Tibial nerve (tissue), 4 donors: ENCODE measurements at places on chromosomes 4 and X.

DNA sequence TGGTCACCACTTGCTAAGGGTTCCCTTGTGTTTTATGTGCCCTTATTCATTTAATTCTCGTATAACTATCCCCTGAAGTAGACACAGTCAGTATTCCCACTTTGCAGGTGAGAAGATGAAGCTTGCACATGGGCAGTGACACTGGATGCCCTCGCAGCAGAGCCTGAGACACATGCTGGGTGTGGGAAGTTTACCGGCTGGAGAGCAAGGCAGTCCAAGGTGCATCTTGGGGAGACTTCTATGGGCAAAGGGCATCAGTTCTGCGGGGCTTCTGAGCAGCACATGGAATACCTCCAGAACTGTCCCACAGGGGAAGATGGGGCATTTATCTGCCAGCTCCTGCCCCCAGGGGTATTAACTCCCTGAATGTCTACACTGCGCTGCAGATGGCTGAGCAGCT, 92.2 kb downstream of the SLC2A9 start:
- no peak overlapping the region for H3K4me3 ChIP-seq
- H3K27ac ChIP-seq, result no peak overlapping the region
- H3K27me3 ChIP-seq, result no peaks in the 10 kb centered on the region
- H3K4me1 ChIP-seq, result no peaks in the 10 kb centered on the region
- no peak for DNase-seq

DNA sequence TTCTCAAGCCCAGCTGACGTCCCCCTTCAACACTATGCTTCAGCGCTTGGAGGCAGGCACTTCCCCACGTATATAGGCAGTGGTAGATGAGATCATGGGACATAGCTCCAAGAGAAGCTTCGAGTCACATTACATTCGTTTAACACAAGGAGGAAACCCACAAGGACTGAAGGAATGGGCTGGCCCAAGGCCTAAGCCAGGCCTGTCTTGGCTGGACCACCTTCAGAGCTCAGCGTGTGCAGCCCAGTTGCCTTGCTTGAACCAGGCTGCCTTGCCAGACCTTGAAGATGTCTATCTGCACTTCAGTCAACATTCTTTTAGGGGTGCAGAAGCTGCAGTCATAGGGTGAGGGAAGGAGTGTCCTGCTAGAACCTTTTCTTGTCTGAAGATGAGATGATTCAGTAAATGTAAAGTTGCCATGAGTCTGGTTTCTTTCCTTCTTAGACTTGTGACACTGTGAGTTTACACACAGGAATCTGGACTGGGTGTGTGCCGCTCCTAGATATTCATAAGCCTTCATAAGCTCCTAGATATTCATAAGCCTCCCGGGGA, 144.1 kb upstream of the RBPJ start:
- no peaks in the 10 kb centered on the region for H3K36me3 ChIP-seq
- no peaks in the 10 kb centered on the region for H3K4me1 ChIP-seq
- DNase-seq, result no peak
- H3K27ac ChIP-seq, result no peak overlapping the region

- no peaks in the 10 kb centered on the region for H3K27me3 ChIP-seq
- DNase-seq, result no peak
- no peaks in the 10 kb centered on the region for H3K4me1 ChIP-seq
- peaks cover 29% of the 10 kb centered on the region for H3K36me3 ChIP-seq
- H3K4me3 ChIP-seq, result no peak overlapping the region
- H3K27ac ChIP-seq, result no peak overlapping the region
Measured at GRCh38 chr4:128323401-128323800, 35.8 kb upstream of the PGRMC2 start.

DNA sequence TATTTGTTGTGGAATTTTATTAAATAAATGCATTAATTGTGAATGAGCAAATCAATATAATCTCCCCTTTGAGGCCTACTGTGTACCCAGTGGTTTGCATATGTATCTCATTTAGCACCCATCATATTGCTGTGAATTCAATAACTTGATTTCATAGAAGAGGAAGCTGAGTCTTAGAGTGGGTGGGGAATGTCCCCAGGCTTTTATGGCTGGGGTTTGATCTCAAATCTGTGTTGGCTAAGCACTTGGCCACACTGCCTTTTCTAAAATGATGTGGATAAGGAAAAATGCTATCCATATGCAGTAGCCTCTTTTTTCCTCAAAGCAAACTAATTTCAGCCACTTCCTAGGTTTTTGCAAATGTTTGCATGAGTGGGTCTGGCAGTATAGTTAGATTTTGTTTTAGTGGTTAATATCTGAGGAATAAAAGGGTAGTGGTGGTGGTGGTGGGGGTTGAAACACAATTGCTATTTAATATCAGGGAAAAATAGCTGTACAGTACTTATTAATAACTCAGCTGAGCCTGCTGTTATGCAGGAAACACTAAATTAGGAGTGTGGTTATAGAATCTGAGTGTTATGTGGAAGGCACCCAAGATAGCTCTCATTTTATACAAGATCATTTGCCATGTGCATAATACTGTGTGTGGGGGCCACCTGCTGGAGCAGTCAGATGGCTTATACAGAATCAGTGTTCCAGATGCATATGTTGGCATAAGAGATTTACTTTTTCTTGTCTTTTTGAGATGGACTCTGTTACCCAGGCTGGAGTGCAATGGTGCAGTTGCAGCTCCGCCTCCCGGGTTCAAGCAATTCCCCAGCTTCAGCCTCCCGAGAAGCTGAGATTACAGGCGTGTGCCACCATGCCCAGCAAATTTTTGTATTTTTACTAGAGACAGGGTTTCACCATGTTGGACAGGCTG, 108.0 kb downstream of the TMEM131L start:
- no peaks in the 10 kb centered on the region for H3K27me3 ChIP-seq
- no peaks in the 10 kb centered on the region for H3K4me1 ChIP-seq
- no peak overlapping the region for H3K4me3 ChIP-seq
- peak; percentile 31 for DNase-seq

GRCh38 chr4:37139987-37140386, 104.6 kb upstream of the NWD2 start:
- H3K27me3 ChIP-seq, result no peaks in the 10 kb centered on the region
- DNase-seq, result no peak
- no peaks in the 10 kb centered on the region for H3K4me1 ChIP-seq
- H3K27ac ChIP-seq, result no peak overlapping the region
- no peak overlapping the region for H3K4me3 ChIP-seq
- no peaks in the 10 kb centered on the region for H3K36me3 ChIP-seq

GRCh38 chr4:92566269-92566668, 262.5 kb downstream of the GRID2 start:
- H3K27ac ChIP-seq, result no peak overlapping the region
- no peaks in the 10 kb centered on the region for H3K4me1 ChIP-seq
- no peaks in the 10 kb centered on the region for H3K27me3 ChIP-seq
- H3K4me3 ChIP-seq, result no peak overlapping the region
- H3K36me3 ChIP-seq, result no peaks in the 10 kb centered on the region

DNA sequence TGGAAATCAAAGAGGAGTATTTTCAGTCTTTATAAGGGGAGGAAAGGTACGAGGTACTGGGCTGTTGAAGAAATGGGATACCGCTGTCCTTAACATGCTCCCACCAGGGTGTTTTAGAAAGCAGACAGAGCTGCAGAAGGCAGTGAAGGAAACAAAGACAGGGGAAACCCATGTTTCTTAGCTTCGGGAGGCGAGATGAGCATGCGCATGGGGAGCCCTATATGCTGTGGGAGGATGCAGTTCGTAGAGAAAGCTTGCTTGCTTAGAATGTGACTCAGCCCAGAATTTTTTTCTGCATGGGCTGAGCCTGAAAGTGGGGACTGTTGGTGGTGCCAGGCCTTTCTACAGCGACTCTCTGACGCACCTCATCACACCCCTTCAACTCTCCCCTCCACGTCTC, 28.8 kb upstream of the SCOC start:
- H3K27ac ChIP-seq, result no peak overlapping the region
- no peak overlapping the region for H3K4me3 ChIP-seq
- no peaks in the 10 kb centered on the region for H3K4me1 ChIP-seq
- H3K36me3 ChIP-seq, result no peaks in the 10 kb centered on the region
- DNase-seq, result no peak
- no peaks in the 10 kb centered on the region for H3K27me3 ChIP-seq

DNA sequence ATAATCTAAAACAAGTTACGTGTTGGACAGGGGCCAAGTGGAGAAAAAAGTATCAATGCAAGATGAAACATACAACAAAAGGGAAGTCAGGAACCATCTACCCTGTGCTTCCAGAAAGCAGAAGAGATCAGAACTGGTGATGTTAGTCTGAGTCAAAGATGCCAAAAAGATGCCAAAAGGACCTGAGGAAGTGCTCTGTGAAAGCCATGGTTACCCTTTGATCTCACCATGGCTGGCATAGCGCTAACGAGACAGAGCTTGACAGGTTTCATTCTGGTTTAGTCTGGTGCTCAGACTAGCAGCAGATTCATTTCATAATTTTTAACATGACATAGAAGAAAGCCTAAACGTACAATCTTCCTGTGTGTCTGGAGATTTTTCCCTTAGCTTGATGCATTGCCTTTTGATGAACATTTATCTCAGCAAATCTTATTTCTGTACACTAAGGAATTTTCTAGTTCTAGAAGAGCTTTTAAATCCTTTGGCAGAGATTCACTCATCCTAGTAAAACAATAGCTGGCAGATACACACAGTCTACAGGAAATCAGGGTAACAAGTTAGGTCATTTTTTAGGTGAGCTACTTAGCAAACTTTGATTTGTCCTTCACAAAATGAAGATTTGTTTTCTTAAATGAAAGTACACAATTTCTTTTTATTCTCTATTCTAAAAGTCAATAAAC, 87.7 kb downstream of the COL25A1 start:
- no peak overlapping the region for H3K4me3 ChIP-seq
- DNase-seq, result no peak
- no peaks in the 10 kb centered on the region for H3K36me3 ChIP-seq

GRCh38 chrX:136322064-136322463, 21.3 kb downstream of the ADGRG4 start:
- no peak overlapping the region for H3K4me3 ChIP-seq
- no peaks in the 10 kb centered on the region for H3K4me1 ChIP-seq
- H3K27me3 ChIP-seq, result no peaks in the 10 kb centered on the region
- H3K36me3 ChIP-seq, result no peaks in the 10 kb centered on the region
- no peak for DNase-seq

DNA sequence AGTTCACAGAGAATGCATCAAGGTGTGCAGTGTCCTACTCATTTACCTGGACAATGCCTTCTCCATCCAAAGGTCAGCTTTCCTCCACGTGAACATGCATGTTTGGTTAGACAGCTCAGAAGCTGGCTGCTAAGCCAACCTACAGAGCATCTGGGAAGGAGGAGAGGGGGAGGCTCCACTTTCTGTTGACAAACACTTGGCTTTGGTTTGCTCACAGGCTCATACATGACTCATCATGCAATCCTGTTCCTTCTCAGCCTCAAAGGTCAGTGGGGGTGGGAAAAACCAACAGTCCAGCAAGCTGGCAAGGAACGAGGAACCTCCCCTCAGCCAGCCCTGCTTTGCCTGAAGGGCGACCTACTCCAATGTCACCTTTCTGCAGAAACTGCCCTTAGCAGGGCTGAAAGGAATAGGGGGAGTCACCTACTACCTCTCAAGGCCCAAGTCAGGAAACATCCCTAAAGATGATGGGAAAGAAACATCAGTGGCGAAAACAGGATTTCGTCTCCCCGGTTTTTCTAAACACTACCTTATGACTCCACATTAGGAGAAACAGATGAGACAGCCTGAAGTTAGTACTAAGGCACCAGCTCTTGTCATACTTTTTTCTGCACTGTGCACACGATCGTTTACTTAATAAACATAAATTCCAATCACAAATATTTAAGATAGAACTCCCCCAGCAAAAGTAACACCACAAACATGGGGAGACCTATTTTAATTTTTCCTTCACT, 37.9 kb downstream of the RELL1 start:
- H3K27ac ChIP-seq, result no peak overlapping the region
- no peaks in the 10 kb centered on the region for H3K36me3 ChIP-seq
- no peak overlapping the region for H3K4me3 ChIP-seq
- H3K4me1 ChIP-seq, result no peaks in the 10 kb centered on the region
- DNase-seq, result peak; percentile 52

DNA sequence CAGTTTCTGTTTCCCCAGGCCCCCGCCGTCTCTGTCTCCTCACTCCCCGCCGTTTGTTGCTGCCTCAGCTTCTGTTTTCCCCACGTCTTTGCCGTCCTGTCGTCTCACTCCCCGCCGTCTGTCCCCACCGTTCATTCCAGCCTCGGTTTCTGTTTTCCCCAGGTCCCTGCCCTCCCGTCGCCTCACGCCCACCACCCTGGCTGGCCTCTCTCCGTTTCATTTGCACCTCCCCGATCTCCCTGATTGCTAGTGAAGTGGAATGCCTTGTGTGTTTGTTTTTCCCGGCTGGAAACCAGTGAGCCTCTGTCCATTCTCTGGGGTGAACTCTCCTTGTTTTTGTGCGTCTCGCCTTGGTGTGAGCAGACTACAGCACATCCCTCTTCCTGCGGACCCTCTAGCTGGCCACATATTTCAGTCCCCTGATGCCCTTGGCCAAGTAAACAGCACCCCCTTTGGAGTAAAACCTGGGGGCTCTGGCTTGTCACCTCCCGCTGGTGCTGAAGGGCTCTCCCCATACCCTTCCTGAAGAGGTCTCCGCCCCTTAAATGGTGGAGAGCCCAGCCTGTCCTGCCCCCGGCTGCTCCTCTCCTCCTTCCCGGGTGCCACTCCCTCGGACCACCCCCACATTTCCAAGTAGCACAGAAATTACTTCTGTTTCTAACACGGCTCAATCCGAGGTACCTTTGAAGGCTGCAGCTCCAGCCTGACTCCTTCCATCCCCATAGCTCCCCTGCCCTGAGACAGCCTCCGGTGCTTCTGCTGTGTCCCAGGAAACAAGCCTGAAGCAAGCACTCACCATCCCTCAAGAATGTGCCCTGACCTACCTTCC, 13.2 kb downstream of the TMEM175 start:
- H3K27me3 ChIP-seq, result no peaks in the 10 kb centered on the region
- peaks cover 15% of the 10 kb centered on the region for H3K4me1 ChIP-seq
- no peak for DNase-seq
- H3K4me3 ChIP-seq, result no peak overlapping the region

- H3K27ac ChIP-seq, result no peak overlapping the region
- H3K27me3 ChIP-seq, result no peaks in the 10 kb centered on the region
- H3K4me1 ChIP-seq, result peaks cover 18% of the 10 kb centered on the region
Measured at GRCh38 chr4:123443401-123444289, 47.0 kb downstream of the SPRY1 start.

DNA sequence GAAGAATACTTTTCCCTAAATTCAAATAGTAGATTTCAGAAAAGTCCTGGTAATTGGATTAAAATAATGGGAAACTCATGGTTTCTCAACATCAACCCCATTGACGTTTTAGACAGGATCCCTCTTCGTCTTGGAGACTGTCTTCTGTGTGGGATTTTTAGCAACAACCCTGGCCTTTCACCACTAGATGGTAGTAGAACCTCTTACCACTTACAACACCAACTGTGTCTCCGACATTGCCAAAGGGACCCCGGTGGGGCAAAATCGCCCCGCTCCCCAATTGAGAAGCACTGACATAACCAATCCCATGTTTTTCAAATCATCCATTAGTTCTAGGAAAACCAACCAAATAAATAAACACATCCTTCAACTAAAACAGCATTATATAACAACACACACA, 16.9 kb upstream of the ANOS1 start:
- no peak overlapping the region for H3K4me3 ChIP-seq
- no peaks in the 10 kb centered on the region for H3K36me3 ChIP-seq
- no peaks in the 10 kb centered on the region for H3K27me3 ChIP-seq
- DNase-seq, result no peak
- no peak overlapping the region for H3K27ac ChIP-seq
- no peaks in the 10 kb centered on the region for H3K4me1 ChIP-seq

GRCh38 chr4:188707036-188707435, 567.8 kb downstream of the TRIML1 start:
- H3K4me1 ChIP-seq, result no peaks in the 10 kb centered on the region
- H3K27ac ChIP-seq, result no peak overlapping the region
- peak; percentile 29 for DNase-seq
